ENCODE measurements at places on chromosomes 7 and 10.

GRCh38 chr7:33044986-33045385 lies 17.6 kb downstream of the NT5C3A start:
- DNase-seq = no peak

DNA sequence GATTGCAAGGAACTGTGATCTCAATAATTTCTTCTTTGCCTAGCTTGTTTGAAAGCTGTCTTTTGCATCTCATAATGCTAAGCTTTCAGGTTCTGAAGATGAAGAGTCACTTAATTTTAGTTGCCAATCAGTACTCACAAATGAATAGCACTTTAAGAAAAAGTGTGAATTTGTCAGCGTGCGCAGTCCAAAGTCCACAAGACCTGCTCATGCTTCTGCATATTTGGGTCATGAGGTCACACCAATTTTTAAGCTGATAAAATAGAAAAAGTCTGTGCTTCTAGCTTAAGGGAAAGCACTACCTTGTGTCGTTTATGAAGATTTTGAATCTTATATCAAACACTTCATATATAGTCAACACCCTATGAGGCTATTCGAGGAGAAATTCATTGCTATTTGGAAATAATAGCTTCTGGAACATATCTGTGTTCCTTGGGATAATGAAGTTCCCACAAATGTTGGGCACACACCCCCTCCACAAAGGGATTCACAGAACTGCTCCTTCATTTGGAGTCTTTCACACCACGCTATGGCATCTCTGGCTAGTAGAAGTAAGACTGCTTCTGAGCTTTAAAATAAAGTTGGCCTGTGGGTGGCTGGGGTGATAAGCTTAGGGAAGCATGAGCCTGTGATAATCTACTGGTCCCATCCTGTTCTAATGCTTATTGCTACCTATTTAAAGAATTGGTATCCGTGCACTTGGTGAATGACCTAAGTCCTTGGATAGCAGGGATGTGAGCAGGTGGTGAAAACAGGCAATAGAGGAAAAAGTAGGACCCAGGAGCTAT lies 33.3 kb downstream of the A1CF start:
- DNase-seq = no peak

DNA sequence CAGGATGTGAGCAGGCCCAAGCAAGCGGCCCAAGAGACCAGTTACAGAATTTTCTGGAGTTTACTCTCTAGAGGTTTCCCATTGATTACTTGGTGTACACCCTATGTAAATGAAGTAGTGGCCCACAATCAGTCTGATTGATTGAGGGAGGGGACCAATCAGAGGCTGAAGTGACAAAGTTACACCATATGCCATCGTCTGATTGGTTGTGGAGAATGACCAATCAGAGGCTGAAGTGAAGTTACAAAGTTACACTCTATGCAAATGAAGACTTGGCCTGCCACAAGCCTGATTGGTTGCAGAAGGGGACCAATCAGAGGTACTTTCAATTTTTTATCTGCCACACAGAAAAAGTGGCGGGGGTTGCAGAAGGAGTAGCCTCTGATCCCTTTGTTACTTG lies 83.7 kb downstream of the KIF20B start:
- no peak for DNase-seq

- no peak for DNase-seq
These were observed 316.6 kb upstream of the TMEM229A start for GRCh38 chr7:124349443-124349842.

DNA sequence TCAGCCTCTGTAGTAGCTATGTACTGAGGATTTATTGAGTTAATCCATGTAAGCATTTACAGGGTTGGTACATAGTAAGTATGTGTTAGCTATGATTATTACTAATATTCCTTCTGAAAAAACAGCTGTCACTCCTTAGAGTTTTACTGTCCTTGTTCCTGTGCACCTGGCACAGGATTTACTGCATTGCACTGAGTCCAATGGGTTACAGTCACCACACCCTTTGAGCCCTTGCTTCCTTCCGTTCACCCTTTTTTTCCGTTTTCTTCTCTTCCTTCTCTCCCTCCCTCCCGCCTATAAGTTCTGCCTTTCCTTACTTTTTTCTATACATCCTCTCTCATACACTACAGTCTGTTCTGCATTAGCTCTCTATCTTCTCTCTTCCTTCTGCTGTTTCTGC lies 12.5 kb upstream of the CDK6 start:
- no peak for DNase-seq

- DNase-seq = peak; percentile 87
These were observed 21.8 kb upstream of the LRRC4 start for GRCh38 chr7:128053023-128053422.

DNA sequence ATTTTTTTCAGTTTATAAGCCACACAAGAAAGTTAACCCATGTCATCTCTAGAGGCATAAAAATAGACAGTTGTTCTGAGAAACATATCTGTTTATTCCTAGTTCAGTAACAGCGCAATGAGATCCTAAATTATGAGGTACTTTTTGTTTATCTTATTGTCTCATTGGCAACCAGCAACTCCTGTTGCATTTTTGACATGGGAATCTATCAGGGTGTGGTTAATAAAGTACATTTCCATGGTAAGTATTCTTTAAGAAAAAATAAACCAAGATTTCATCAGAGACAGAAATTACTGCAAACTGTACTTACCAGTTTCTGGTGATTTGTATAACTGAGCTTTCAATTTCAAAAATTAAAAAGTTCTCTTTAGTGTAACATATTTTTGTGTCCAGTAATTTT lies 9.0 kb downstream of the FAS start:
- DNase-seq = no peak

- DNase-seq = no peak
These were observed 290.5 kb downstream of the USP6NL start for GRCh38 chr10:11320809-11321520.

DNA sequence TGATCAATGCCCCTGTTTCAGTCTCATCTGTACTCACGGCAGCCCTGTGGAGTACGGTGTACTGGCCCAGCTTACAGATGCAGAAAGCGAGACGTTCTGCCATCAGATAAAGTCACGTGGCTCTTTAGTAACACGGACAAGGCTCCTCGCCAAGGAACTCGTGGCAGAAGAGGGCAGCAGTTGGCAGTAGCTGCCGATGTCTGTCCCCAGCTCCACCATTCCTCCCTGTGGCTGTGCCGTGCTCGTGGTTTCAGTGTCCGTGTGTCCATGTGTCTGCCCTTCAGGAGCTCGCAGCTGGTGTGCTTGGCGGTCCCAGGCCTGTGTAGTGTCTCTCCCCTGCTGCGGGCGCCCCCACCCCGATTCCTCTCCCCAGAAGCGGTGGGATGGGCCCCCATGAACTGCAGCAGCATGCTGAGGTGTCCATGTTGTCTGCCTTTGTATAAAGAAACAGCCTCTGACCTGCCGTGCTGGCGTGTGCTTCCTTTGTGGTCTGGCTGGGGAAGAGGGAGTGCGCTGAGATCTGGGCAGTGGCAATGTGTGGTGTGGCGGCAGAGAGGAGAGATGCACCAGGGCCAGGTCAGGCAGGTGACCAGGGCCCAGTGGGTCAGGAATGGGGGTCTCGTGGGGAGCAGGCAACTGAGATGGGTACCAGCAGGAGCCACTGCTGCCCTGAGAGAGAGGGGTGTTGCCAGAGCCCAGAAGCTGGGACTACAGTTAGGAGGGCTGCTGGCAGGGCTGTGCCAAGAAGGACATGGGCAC lies 9.8 kb downstream of the RHBDD2 start:
- no peak for DNase-seq

DNA sequence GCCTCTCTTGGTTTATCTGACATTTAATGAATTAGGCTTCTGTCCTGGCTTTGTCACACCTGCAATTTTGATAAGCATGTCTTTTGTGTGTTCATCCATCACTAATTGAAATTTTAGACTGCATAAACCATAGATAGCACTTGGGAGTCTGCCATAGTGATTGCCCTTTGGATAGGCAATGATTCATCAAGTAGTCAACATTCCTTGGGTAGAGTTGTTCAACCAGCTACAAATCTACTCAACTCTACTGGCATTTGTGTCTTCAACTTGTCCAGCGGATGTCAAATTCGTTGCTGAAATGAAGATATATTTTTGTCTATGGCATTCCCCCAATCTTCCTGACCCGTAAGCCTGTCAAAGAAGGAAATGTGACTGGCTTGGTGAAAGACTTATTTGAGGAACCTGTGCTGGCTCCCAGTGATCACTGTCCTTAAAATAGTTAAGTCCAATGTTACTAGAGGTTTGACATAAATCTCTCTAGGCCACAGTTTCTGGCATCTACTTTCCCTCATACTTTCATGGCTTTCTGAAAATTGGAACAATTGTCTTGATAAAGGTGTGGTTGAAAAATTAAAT lies 33.7 kb upstream of the CREB5 start:
- DNase-seq = no peak

GRCh38 chr10:127161482-127161881 lies 34.9 kb downstream of the INSYN2A start:
- peak; percentile 1 for DNase-seq

- DNase-seq = no peak
These were observed 31.2 kb downstream of the GPRIN2 start for GRCh38 chr10:46525177-46525823.

- DNase-seq = no peak
These were observed 54.6 kb downstream of the DKK1 start for GRCh38 chr10:52368725-52369124.

GRCh38 chr7:29955075-29955792 lies 34.4 kb downstream of the SCRN1 start:
- no peak for DNase-seq

DNA sequence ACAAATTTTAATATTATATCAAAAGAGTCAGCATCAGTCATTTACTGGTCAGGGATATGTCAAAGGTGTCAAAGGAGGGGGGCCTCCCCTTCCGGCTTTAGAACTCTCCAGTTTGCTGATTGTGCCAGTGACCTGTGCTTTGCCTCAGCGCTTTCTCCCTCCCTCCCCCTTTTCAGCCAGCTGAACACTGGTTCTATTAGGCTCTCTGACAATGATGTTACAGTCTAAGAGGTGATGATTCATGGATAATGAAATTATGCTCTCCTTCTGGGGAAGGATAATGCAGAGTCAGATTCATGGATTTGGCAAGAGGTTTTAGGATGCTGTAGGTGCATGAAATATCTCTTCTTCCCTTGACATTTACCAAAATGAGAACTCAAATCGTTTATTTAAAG lies 6.1 kb downstream of the LRRTM3 start:
- no peak for DNase-seq

Data from NCI-H1092 treated with DMSO at 0.1 percent for 48 hours (cell line).